T-helper 1 cell (primary cell): ENCODE measurements at places on chromosomes 16 and 17.

DNA sequence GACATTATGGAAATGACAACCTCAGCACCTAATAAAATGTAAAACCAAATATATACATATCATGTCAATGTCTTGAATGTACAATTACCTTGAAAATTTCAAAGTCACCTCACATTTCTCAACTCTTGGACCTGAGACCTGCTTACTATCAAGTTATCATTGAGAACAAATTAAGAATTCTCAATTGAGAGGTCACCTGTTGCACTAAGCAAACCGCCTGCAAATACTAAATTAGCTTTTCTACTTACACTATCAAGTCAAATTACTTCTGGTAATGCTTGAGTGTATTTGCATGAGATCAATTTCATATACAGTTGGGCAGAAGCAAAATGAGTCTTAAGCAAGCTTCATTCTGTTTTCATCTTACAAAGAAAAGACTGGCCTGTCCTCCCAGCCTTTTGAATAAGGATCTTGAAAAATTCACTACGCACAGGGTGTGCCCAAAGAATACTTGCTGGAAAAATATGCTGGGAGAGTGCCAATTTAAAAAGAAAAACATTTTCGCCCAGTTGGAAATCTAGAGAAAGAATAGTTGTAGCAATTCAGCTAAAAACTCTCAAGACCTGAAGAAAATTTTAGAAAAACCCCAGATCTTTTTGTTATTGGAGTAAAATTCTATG is 35.7 kb downstream of the KANSL1 start:
- DNase-seq = no peak

DNA sequence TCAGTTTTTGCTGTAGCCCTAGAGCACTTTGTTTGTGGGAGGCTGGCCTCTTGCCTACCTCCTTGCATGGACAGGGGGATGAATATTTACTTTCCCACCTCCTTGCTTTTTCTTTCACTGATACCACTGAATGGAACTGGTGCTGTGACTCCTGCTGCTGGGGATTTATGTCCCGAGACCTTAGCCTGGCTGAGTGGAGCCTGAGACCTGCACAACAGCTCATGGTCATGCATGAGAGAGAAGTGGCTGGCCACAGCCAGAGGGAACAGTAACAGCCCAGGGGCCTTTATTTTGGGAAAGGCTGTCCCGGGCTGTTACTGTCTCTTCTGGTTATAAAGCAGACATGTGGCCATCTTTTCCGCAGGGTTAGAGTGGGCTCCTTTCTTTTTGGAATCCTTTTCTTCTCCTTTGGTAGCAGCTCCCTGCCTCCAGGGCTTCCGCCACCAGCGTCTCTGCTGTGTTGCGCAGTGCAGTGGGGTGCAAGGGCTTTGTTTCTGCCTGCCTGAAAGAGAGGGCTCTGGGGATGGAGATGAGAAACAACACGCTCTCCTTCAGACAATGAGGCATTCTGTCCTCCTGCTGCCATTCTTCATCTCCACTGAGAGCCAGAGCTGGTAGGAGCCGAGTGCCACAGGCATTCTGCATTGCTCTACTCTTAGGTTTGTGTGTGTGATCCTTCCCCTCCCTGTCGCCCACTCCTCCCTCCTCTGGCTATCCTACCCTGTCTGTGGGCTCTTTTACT is 14.5 kb downstream of the SNX11 start:
- no peak for DNase-seq

DNA sequence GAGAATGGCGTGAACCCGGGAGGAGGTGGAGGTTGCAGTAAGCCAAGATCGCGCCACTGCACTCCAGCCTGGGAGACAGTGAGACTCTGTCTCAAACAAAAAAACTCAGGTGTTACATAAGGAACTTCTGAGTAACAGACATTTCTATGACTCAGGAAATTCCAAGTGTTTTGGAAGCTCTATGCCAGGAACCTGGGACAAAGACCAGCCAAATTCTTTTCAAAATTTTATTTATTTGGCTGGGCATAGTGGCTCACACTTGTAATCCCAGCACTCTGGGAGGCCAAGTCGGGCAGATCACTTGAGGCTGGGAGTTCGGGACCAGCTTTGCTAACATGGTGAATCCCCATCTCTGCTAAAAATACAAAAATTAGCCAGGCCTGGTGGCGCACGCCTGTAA is 5.2 kb upstream of the SH2B1 start:
- no peak for DNase-seq

DNA sequence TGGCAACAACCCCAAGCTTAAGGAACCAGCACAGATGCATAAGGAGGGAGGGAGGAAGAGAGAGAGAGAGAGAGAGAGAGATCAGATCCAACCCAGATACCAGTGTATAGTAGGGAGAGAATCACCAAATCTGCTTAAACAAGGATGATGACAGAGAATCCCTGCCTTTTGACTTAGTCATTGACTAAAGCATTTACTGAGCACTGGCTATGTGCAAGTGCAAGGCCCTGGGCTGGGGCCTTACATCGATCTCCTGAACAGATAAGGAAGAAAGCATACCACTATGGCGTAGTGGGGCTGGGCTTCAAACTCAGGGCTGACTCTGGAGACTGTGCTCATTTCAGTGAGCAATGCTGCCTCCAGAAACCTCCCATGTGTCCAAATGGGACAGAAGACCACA is 15.8 kb downstream of the TSNAXIP1 start:
- DNase-seq = no peak

- DNase-seq = no peak
These were observed 28.3 kb upstream of the CRISPLD2 start for GRCh38 chr16:84791501-84791900.

DNA sequence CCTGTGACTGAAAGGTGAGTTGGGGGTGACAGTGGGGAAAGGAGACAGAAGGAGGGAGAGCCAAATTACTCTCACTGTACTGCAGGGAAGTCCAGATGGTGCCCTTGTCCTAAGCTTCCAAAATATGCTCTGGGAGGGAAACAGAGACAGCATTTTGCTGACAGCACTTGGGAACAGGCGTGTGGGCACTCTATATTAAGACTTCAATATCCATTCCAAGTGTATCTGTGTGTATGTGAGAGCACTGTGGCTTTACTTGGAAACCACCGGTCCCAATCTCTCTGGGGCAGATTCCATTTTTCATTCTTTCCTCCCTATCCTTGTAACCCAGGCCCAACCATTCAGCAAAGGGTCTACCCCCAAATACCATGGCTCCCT is 407.3 kb downstream of the UTP18 start:
- DNase-seq = no peak

- DNase-seq = no peak
These were observed 65.3 kb downstream of the RMI2 start for GRCh38 chr16:11410376-11411058.

DNA sequence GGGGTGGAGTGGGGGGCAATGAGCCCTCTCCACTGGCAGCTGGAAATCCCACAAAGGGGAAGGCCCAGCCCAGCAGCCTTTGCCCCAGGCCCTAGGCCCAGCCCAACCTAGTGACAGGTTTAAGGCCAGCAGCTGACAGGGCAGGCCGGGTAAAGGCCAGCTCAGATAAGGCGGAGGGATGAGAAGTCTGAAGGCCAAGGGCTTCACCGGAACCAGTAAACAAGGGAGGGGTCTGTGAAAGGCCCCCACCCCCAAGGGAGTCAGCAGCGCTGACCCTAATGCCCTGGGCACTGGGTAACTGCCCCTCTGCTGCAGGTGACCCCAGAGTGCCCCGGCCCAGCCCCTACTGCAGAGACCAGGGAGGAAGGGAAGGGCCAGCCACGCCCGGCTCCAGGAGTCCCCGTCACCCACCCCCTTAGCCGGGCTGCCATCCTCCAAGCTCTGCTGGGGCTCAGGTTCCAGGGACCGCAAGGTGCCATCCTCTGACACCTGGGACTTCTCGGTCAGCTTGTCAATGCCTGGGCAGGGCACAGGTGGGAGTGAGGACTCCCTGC is 17.5 kb downstream of the OTOP3 start:
- no peak for DNase-seq

- DNase-seq = no peak
These were observed 2.8 kb downstream of the RAB40C start for GRCh38 chr16:592518-593306.

DNA sequence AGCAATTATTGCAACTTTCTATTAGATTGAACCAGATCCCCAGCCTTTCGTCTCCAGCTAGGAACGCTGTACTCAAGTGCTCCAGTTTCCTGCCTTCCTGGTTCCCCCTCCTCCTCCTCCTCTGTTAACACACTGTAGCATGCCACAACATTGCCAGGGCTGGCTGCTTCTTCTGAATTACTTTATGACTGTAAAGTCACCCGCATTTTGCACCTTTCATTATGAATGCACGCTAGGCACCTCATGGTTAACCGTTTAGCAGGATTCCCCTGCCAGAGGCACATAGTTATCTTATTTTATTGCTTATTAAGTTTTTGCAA is 4.5 kb downstream of the ZNF423 start:
- DNase-seq = no peak

DNA sequence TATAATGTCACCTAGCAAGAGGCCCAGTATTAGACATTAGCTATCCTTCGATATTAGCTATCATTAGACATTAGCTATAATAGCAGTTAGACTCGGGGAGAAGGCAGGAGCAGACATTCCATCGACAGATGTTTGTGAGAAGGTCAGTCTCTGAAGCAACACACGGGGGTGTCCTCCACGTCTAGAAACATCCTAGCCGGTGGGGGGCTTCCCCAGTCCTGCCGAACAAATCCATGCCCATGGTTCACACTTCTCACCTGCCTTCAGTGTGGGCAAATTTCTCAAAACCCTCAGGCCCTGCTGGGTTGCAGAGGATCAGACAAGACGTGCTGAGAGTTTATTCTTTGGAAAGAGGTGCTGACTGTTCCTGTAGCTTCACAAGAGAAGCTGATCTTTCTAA is 151.1 kb downstream of the IRF8 start:
- DNase-seq = no peak

DNA sequence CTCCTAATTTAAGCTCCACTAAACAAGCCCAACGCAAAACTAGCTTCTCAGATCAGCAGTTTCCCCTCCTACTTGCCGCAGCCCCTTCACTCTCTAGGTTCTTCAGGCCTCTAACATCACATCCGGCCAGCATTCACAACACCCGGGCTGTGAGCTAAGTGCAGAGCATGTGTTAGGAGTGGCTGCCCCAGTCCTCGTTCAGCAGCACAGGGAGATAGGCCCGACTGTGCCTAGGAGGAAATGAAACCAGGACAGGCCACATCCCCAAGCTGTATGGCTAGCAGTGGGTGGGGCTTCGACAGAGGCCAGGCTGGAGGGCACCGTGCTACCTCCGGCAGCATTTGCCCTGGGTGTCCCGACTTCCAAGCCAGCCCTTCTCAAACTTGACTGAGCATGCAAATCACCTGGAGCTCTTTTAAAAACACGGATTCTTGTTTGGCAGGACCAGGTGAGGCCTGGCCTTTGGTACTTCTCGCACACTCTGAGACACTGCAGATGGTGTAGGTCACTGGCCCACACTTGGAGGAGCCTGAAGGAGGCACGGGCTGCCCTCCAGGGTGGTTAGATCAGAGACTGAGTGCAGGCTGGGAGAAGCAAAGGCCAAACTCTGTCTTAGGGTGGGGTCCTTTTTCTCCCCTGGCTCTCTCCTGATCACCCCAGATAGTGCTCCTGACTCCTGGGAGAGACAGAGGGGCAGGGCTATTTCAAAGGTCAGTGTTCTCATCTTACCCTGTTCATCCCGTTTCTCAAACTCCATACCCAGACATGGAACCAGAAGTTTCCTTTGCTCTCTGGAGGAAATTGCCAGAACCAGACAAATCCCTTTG is 202.0 kb downstream of the C16orf78 start:
- DNase-seq = no peak

- no peak for DNase-seq
These were observed 9.8 kb downstream of the ESRP2 start for GRCh38 chr16:68226116-68226515.

GRCh38 chr17:16472539-16472938 is 19.5 kb downstream of the LRRC75A start:
- no peak for DNase-seq

- no peak for DNase-seq
These were observed 210.6 kb downstream of the HAPSTR1 start for GRCh38 chr16:9302072-9302471.

DNA sequence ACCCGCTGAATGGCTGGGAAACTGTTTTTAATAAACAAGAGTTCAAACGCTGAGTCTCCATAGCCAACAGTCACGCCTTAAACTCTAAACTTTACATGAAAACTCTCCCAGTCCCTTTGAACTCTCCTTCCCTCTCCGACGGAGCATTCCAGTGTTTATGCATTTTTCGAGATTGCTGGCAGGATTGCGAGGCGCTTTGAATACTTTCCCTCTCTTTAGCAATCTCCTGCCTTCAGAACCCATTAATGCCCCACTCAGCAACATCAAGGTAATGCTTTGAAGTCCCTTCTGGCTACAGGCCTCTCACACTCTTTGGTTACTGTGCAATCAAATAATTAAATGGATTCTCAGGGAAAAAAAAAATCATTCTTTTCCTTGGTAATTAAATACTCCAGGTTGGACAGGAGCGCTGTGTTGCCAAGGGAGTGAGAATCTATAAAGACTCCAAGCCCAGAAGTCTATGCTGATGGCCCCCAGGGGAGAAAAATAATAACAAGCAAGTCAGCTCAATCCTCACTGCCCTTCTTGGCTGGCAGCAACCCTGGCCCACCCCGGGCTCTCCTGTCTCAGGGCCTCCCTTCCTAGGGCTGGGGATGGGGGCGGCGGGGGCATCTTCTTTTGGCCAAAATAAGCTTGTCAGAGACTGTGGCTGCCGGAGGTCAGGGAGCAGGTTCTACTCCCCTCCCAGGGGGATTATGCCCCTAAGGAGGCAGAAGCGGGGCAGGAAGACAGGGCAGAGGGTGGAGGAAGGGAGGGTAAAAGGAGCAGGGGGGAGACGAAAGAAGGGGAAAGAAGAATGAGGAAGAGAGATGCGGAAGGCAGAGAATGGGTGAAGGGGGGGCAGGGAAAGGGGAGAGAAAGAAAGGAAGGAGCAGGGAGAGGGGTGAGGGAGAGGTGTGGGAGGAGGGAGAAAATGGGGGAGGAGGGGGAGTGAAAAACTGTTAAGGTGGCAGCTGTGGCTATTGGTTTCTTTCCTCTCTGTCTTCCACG is 45.2 kb downstream of the AXIN2 start:
- DNase-seq = no peak

- DNase-seq = no peak
These were observed 846 bp downstream of the CPNE7 start for GRCh38 chr16:89576153-89577054.

- no peak for DNase-seq
These were observed 95.2 kb upstream of the CIBAR2 start for GRCh38 chr16:85207357-85207921.

DNA sequence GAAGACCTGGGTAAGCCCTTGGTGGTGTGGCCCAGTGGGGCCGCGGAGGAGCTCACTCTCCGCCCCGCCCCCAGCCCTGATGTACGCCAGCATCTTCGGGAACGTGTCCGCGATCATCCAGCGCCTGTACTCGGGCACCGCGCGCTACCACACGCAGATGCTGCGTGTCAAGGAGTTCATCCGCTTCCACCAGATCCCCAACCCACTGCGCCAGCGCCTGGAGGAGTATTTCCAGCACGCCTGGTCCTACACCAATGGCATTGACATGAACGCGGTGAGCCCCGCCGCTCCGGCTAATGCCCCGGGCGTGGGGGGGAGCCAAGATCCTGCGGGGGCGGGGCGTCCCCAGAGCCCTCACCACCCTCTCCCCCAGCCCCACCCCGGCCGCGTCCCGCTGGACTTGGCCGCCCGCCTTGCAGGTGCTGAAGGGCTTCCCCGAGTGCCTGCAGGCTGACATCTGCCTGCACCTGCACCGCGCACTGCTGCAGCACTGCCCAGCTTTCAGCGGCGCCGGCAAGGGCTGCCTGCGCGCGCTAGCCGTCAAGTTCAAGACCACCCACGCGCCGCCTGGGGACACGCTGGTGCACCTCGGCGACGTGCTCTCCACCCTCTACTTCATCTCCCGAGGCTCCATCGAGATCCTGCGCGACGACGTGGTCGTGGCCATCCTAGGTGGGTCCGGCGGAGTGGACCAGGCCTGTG is 12.1 kb upstream of the DCAF7 start:
- DNase-seq = no peak
